Stimulated activated CD4-positive, alpha-beta T cell treated with anti-CD3 and anti-CD28 coated beads, Interleukin-1b, Interleukin-23, amount 100 ng/mL, for 1 hour (primary cell): ENCODE measurements at places on chromosomes 2 and 18.

DNA sequence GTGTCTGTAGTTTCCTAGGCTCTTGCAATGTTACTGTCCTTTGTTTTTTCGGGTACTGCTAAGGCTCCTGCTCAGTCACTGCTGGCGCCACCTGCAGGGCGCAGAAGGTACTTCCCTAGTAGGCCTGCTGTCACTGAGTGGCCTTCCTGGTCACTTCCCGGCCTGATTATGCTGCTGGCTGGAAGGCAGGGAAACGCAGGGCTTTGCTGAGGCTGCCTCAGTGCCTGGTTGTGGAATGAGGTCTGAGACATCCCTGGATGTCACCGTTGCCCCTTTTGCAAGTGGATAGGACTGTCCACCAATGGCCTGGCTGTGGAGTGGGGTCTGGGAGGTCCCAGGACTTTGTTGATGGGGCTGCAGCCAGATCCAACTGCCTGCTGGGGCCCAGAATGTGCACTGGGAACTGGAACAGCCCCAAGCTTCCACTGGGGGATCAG is 13.1 kb downstream of the DAW1 start:
- peak; percentile 8 for DNase-seq

- no peak for DNase-seq
Measured at GRCh38 chr18:63405986-63406385, 16.3 kb downstream of the VPS4B start.

DNA sequence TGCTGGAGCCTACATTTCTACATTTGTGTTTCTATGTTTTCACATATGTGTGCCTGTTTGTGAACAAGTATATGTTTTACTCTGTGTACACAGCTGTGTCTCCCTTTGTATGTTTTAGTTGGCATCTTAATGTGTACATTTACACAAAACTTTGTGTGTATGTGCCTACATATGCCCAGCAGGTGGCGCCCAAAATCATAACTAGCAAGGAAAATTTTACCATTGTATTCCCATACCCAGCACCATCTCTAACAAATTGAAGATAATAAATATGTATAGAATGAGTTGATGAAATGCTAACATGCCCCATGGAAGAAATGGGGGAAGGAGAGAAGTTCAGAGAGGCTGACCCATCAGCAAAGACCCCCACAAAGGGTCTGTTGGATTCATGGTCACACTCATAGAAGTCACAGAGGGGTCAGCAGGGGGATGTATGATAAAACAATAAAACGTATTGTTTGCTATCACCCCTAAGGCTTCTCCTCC is 48.1 kb downstream of the PKDCC start:
- peak; percentile 48 for DNase-seq

DNA sequence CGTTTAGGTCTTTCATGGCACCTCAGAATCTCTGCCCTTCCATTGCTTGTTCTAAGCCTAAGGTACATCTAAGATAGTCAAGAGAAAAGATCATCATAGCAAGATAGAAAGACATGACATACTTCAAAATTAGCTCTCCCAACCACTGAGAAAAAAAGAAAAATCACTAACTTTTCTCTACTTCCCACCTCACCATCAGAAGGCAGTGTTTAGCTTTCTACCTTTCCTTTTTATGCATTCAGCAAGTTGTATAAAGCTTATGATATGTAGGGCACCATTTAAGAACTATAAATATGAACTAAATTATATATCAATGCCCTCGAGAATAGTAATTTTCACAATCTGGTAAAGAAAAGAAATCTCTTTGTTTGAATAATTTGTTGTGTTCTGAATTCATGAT is 331.8 kb upstream of the VWC2L start:
- DNase-seq: no peak

GRCh38 chr2:28347596-28347995 is 45.1 kb upstream of the FOSL2 start:
- DNase-seq: no peak

DNA sequence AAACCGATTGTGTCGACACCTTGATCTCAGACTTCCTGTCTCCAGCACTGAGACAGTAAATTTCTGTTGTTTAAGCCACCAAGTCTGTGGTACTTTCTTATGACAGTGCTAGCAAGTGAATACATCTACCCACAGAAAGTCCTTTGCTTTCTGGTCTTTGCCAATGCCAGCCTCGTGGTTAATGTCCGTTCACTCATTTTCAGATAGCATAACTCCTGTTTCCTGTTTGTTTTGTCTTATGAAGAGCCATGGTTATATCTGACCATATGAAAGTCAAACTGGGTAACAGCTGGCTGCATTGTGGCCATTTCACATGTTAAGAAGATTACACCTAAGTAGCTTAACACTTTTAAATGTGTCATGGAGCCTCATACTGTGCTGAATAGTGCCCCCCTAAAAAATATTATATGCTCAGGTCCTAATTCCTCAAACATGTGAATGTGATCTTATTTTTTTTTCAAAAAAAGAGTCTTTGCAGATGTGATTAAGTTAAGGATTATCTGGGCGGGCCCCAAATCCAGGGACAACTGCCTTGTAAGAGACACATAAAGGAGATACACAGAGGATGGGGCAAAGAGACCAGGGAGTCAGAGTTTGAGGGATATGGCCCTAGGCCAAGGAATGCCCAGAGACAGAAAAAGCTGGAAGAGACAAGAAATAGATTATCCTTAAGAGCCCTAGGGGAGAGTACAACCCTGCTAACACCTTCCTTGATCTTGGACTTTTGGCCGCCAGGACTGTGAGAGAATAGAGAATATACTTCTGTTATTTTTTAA is 118.0 kb downstream of the KCNE4 start:
- no peak for DNase-seq

- no peak for DNase-seq
Measured at GRCh38 chr2:234873828-234874173, 78.0 kb upstream of the SH3BP4 start.
